ENCODE measurements at places on chromosomes 2 and 18.

GRCh38 chr18:79521416-79522205, 125.9 kb downstream of the NFATC1 start:
- DNase-seq: no peak

- no peak for DNase-seq
These were observed 36.6 kb downstream of the SCTR start for GRCh38 chr2:119487434-119488244.

DNA sequence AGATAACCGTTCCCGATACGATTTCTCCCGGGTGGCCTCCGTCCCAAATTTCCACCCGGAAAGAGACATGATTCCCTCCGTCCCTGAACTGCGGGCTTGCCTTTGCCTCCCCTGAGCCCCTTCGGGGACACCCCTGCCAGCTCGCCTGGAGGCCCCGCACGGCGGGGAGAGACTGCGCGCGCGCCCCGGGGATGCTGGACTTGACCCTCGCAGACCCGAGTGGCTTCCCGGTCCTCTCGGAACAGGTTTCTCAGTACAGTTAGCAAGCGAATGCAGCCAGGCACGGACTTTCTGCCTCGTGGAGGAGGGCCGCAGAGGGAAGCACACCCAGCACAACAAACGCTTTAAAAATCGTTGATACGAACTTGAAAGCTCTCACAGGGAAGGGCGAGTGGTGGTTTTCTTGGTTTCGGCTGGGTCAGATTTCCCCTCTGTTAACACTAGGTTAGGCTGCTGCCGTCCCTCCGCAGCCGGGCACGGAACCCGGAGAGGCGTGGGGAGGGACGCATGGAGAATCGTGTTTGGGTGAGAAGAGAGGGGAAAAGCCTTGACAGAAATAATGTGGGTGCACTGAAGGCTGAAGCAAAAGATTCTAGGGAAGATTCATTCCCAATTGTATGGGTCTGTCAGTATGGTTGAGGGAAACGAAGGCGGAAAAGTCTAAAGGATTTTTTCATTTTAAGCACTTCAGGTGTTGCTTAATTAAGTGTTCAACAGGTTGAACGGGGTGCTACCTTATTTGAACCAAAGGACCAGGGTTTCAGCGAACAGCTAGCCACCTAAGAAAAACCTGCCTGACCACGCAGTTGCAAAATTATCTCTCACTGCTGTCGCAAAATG, 916 bp downstream of the TNFRSF11A start:
- DNase-seq: no peak

DNA sequence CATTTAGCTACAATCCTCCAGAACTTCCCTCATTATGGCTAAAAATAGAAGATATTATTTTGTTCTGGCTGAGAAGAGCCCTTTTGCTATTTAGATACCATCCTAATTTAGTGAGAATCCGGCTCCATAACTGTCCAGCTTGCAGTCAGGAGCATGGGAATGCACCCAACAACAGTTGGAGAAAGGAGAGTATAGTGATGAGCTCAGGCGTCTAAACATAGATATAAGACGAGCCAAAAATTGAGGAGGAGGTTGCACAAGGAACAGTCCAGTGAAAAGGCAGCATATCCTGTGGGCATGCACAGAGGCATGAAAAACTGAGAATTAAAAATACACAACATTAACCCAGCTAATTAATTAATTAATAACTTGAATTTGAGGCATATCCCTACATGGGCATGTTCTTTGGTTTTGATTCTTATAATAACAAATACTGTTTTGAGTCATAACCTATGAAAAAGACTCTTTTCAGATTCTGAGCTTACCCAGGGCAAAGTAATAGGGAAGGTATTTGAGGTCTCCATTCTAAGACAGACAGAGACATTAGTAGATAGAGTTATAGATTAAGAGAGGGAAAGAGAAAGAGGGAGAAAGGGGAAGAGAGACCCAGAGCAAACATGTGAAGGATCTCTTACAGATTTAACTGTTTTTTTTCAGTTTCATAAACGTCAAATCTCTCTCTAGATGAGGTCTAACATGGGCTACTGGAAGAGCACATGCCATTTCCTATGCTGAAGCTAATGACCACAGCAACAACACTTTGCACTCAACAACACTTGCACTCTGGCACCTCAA, 311.2 kb downstream of the OSR1 start:
- DNase-seq: no peak

GRCh38 chr2:98416383-98417159, 28.1 kb upstream of the INPP4A start:
- no peak for DNase-seq

GRCh38 chr2:16525265-16525887, 140.3 kb downstream of the CYRIA start:
- no peak for DNase-seq

DNA sequence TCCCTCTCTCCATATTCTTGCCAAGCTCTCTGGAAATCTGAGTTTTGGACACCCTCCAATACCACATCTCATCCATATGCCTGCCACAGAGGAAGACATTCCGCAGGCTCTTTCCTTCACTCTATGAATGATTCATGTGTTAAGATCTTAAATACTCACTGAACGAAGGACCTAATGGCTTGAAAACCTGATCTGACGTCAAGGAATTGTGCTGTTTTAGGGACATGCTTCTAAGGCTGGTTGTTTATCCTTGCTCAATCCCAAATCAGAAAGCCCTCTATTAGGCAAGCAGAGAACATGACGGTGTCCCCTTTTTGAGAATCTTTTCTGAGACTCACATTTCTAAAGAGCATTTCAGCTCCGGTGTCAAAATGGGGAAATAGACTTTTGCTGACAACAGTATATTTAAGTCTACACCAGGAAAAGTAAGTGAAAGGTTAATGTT, 83.7 kb upstream of the GALNT5 start:
- no peak for DNase-seq

- no peak for DNase-seq
These were observed 144.5 kb downstream of the ACKR3 start for GRCh38 chr2:236714080-236714479.

- no peak for DNase-seq
These were observed 2.1 kb downstream of the DNAH7 start for GRCh38 chr2:196066291-196067087.

DNA sequence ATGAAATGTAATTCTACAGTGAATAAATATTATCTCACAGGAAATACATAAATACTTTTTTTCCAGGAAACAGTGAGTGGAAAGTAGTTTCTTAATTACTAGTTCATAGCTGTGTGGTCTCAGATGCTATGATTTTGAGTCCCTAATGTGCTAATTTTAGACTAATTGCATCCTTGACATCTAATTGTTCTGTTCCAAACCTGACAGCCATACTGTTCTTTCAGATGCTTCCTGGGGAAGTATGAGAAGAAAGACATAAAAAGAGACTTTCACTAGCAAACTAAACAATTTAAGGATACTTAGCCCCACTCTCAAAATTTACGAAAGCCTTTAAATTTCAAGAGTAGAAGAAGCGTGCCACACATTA, 350.9 kb upstream of the CDH20 start:
- no peak for DNase-seq

DNA sequence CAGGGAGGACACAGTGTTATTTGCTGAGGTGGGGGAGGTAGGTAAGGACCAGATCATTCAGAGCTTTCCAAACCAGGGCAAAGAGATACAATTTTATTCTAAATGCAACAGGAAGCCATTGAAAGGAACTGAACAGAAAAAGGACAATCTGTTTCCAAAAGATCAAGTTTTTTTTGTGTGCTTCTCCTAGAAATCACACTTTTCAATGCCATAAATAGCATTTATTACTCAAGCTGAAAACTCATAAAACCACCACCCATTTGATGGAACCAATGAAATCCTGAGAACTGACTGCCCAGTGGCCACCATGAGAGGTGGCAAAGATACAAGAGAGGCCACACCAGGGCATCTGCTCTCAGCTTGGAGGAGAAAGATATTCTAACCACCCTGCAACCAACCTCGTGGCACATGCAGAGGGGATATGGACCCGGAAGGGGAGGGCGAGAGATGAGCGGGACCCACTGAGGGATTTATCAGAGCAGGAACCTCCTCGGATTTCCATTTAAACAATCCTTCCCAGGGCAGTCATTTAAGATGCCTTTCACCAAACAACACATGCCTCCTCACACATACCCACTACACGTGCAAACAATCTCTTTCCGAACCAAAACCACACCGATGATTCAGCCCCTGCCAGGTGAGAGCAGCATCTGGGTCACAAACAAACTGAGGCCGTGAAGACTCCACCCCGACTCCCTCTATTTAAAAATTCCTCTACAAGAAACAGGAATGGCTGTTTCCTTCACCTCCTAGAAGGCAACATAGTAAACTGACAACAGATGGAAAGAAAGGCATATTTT, 8.8 kb downstream of the CYB5A start:
- no peak for DNase-seq

- DNase-seq: no peak
These were observed 416.6 kb downstream of the RAD51AP2 start for GRCh38 chr2:17101596-17101995.

GRCh38 chr2:46010925-46011490, 286.2 kb upstream of the EPAS1 start:
- DNase-seq: no peak

DNA sequence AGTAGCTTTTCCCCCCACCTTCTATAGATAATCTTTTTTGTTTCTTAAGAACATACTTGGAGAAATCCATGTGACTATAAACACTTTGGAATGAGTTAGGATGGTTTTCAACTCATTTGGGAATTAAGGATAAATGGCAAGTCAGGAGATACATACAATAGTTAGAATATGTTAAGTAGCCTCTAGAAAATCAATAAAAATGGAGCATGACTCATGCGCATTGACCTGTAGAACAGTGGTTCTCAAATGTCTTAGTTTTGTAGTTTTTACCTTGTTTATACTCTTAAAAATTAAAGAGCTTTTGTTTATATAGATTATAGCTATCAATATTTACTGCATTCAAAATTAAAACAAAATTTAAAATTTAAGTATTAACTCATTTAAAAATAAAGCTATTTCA, 24.7 kb downstream of the NUP35 start:
- DNase-seq: no peak

- no peak for DNase-seq
These were observed 68.7 kb upstream of the MGAT4A start for GRCh38 chr2:98799375-98800329.

DNA sequence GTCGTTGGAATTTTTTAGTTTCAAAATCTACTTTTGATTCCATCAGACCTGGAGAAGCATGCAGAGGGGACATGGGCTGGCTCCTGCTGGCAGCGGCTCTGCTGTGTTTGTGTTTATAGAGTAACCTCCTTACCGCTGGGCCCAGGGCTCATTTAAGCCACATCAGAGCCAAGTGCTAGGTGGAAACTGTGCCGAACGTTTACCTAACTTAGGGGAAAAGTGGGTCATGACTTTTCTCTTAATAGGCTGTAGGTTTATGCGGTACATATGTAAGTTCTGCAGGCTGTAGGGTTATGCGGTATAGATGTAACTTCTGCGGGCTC, 17.7 kb downstream of the CNDP2 start:
- DNase-seq: no peak

- no peak for DNase-seq
These were observed 45.2 kb downstream of the DOK1 start for GRCh38 chr2:74599676-74600075.

DNA sequence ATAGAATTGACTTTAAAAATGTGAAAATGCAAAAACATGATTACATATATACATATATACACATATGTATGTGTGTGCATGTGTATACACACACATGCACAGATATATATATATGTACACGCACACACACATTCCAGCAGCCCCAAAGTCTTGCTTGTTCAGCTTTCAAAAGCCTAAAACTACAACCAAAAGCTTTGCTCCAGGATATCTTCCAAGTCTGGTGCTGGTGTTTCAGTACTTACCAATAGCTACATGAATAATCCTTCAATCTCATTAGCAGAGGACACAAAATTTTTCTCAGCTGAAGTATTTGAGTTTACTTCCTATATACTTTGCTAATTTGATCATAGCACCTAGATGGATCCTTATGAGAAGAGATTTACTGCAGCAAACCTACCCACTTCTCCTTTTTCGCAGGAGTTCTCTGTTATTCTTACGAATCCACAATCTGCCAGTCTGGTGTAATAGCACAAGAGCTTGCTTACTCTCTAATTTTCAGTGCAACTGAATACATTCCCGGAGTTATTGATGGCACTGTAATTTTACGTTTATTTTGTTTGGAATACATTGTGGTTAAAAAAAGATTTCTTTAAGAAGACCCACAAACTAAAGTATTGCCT, 553.3 kb downstream of the ARHGAP15 start:
- no peak for DNase-seq

GRCh38 chr2:47360927-47361326, 42.0 kb upstream of the MSH2 start:
- no peak for DNase-seq

- no peak for DNase-seq
These were observed 36.6 kb downstream of the RPL31 start for GRCh38 chr2:101038455-101039255.

- no peak for DNase-seq
These were observed 106.3 kb downstream of the EPHA4 start for GRCh38 chr2:221465776-221466175.

GRCh38 chr2:83186105-83186760, 1272.8 kb downstream of the SUCLG1 start:
- DNase-seq: no peak

DNA sequence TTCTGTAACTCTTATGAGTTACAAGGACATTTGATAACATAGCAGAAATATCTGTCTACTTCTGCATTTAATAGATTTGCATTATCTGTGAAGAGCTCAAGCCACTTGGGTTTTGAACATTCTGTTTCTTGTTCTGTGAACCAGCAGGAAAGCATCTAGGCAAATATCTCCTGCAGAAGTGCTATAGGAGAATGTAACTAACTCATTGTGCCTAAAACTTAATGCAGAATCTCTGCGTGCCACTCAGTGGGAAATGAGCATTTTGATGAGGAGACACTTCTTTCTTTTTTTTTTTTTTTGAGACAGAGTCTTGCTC, 63.5 kb downstream of the MYOM1 start:
- no peak for DNase-seq

DNA sequence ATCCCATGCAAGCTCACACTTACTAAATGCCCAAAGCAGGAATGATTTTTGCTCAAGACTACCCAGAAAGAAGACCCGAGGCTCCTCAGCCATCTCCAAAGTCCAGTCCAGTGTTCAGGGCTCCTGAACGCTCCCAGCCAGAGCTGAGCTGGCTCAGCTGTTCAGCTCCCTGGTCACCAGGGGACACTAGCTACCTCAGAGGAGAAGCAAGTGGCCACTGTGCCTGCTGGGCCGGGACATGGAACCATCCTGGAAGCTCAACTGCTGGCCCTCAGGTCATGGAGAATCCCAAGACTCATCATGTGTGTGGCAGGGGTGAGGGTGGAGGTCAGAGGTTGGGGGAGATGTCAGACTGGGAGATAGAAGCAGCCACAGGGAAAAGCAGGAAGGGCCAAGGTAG, 89.0 kb downstream of the GALNT14 start:
- DNase-seq: no peak

- no peak for DNase-seq
These were observed 85.0 kb downstream of the WDSUB1 start for GRCh38 chr2:159201360-159202063.

GRCh38 chr2:30115141-30115980, 31.4 kb upstream of the YPEL5 start:
- DNase-seq: peak; percentile 19

GRCh38 chr2:23209059-23209458, 175.9 kb upstream of the KLHL29 start:
- DNase-seq: no peak
